Motor neuron (in vitro differentiated cells): ENCODE measurements at places on chromosomes 13 and 19. TPM values are rescaled to one million over a fixed set of nuclear protein-coding genes. Genes with fewer than 3 reads are reported as not detected.

Gene AMER2
- 17.8 and 18.3 TPM in 2 replicates for total RNA-seq

Gene LHB
- total RNA-seq = 1.3 and 2.2 TPM in 2 replicates

Gene STARD13
- 13.1 and 15.3 TPM in 2 replicates for total RNA-seq

Gene N4BP2L1
- total RNA-seq = 2.3 and 3.3 TPM in 2 replicates

Gene SHISA7
- 0.10 and 0.22 TPM in 2 replicates for total RNA-seq

Gene ZNF90
- 0.36 TPM in 1 of 2 replicates, not detected in the other for total RNA-seq

Gene OLFM4
- 0.17 TPM in 1 of 2 replicates, not detected in the other for total RNA-seq

Gene DNAAF3
- total RNA-seq = 2.1 and 3.2 TPM in 2 replicates

Gene TLE2
- 9.7 and 11.8 TPM in 2 replicates for total RNA-seq

Gene SHISA2
- total RNA-seq = 0.39 TPM in 1 of 2 replicates, not detected in the other

Gene ATP7B
- total RNA-seq = 7.2 TPM in 2 replicates

Gene CCDC8
- 0.92 and 0.97 TPM in 2 replicates for total RNA-seq

Gene PRR20D
- total RNA-seq = not detected in 2 replicates

Gene CCDC70
- total RNA-seq = not detected in 2 replicates

Gene ZNF345
- 9.3 and 9.6 TPM in 2 replicates for total RNA-seq

Gene ANGPTL8
- 0.97 TPM in 1 of 2 replicates, not detected in the other for total RNA-seq

Gene PCDH8
- total RNA-seq = 95.3 and 99.5 TPM in 2 replicates

Gene HIF3A
- 6.4 and 7.9 TPM in 2 replicates for total RNA-seq

Gene KCNC3
- total RNA-seq = 0.36 and 0.59 TPM in 2 replicates

Gene DHDH
- not detected in 2 replicates for total RNA-seq

Gene IGFLR1
- total RNA-seq = 1.8 and 3.9 TPM in 2 replicates

Gene KLK3
- total RNA-seq = 0.60 and 0.98 TPM in 2 replicates

Gene A1BG
- total RNA-seq = 9.6 and 11.2 TPM in 2 replicates

Gene CAPNS1
- 553 and 839 TPM in 2 replicates for total RNA-seq

Gene SIGLECL1
- total RNA-seq = not detected in 2 replicates

Gene HSD17B14
- total RNA-seq = 1.6 TPM in 2 replicates

Gene PTH2
- not detected in 2 replicates for total RNA-seq

Gene SLC25A41
- 0.57 and 1.7 TPM in 2 replicates for total RNA-seq

Gene TMEM147
- total RNA-seq = 61.6 and 70.4 TPM in 2 replicates

Gene MAB21L1
- total RNA-seq = 0.16 and 0.46 TPM in 2 replicates

Gene CGB3
- 0.70 TPM in 1 of 2 replicates, not detected in the other for total RNA-seq
